Stimulated activated CD4-positive, alpha-beta T cell treated with anti-CD3 and anti-CD28 coated beads, Interleukin-2, amount 100 ng/mL, for 4 hours (primary cell): ENCODE measurements at places on chromosomes 6 and 20.

DNA sequence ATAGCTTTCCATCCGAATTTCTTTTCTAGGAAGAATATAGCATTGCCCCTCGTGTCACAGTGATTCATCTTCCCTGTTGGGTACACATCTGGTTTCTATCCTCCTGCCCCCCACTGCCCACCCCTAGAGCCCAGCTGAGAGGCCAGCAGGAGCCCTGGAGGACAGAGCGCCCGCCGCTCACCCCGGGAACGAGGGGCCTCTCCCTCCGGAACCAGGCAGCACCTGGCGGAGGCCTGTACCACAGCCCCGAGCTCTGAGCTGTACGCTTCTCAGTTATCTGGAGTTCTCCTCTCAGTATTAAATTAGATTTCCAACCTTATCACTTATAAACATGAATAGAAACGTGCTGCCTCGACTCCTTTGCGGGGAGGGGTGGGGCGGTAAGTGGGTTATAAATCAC, 6.0 kb downstream of the ANKRD60 start:
- no peak for DNase-seq

GRCh38 chr6:107495196-107495643, 5.3 kb downstream of the SOBP start:
- DNase-seq, result no peak

- DNase-seq, result no peak
Measured at GRCh38 chr6:71126506-71126905, 162.1 kb upstream of the OGFRL1 start.

- no peak for DNase-seq
Measured at GRCh38 chr6:167345960-167346359, 21.1 kb downstream of the TTLL2 start.

GRCh38 chr6:8006208-8006607, 58.0 kb downstream of the BLOC1S5 start:
- DNase-seq, result no peak
